ENCODE measurements at places on chromosomes 11 and 22.

- no peak for DNase-seq
Observed at GRCh38 chr11:11189506-11189905, 163.5 kb downstream of the CSNK2A3 start.

DNA sequence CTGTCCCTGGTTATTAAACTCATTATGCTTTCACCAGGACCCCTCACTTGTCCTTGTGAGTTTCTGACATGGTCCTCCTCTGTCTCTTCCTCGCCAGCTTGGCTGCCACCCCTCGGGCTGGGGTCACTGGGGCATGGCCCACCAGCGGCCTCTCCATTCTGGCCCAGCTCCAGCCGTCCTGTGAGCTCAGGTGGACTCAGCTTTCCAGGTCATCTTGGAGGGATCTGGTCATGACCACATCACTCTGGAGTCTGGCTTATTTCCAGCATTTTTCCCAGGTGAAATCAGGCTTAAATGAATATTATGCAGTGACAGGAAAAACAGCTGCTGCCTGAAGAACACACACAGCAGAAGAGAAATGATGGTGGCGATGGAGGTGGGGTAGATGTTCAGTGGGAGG lies 224.5 kb downstream of the ADAMTS15 start:
- DNase-seq: no peak

GRCh38 chr11:75656044-75656727 lies 12.7 kb downstream of the MAP6 start:
- no peak for DNase-seq

DNA sequence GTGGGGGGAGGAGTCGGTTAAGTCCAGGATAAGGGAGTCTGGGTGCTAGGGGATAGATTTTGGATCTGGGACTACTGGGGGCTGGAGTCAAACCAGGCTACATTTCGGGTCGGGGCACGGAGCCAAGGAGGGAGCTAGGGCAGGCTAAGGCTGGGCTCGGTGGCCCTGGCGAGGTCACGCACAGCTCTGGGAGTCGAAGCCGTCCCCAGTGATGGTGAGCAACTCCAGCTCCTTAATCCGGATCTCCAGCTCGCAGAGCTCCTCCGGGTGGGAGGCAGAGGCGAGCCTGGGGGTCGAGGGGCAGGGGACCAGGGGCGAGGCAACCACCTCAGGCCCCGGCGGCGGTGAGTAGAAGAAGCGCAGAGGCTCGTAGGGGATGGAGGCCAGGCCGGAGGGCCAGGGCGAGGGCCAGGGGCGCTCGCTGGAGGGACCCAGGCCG lies 544 bp downstream of the C11orf91 start:
- no peak for DNase-seq

GRCh38 chr11:76161261-76161961 lies 44.9 kb downstream of the WNT11 start:
- DNase-seq: no peak
